ENCODE measurements at places on chromosomes 3 and 15.

DNA sequence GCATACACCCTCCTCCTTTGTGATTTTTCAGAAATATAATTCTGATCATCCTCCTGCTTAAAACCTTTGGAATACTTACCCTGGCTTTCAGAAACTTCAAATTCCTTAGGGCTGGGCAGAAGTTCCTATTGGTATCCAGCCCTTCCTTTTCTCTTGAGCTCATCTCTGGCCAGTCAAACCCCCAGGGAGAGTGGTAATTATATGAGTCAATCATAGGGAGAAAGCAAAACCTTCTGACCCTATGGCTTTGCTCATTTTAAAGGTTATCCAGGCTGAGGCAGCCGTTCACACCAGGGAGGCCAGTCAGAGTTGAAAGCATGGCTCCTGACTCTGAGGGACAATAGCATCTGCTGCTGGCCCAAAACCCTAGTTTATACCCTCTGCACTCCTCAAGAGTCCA, 23.9 kb upstream of the CTNNB1 start:
- DNase-seq: no peak

GRCh38 chr3:57587905-57588304, 9.2 kb downstream of the ARF4 start:
- no peak for DNase-seq

- DNase-seq: no peak
Observed at GRCh38 chr15:63900306-63900705, 66.6 kb upstream of the HERC1 start.

- no peak for DNase-seq
Observed at GRCh38 chr3:10848261-10848660, 32.2 kb downstream of the SLC6A11 start.

- DNase-seq: no peak
Observed at GRCh38 chr3:194040516-194041273, 95.3 kb upstream of the HES1 start.

Measured in AG08395 (cell line).